ENCODE measurements at places on chromosomes 6 and 20.

DNA sequence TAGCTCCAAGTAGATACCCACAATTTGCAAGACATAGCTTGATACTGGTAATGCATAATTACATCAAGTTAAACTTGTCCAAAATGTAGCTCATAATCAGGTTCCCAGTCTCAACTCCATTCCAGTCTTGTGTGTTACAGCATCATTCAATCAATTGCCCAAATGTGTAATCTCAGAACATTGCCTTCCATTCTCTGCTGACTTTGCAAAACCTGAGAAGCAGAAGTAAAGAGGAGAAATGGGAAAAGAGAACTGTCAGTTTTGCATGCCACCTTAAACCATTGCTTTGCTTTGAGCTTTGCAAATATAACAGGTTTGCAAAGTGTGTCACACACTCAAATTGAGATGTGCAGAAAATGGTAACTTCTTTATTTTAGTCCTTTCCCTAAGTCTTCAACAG, 40.3 kb upstream of the CNKSR3 start:
- DNase-seq = no peak

GRCh38 chr20:47355489-47356219, 845 bp downstream of the ZMYND8 start:
- no peak for DNase-seq

DNA sequence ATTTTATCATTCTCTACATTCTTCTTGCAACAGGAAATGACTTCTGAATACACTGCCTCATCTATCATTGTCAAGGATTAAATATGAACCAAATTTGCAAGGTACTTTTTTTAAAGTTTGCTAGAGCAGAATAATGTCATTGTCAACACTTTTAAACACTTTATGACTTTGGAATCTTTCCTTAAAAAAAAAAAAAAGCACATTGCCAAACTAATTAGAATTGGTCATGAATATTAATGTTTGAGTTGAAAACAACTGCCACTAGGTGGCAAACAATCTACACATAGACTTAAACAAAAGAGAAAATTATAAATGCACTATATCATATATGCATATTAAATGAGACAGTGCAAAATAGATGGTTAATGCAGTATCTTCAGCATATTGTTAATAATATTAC, 32.5 kb upstream of the TMEM244 start:
- no peak for DNase-seq

GRCh38 chr20:50305636-50306477, 115.2 kb downstream of the CEBPB start:
- DNase-seq = no peak

GRCh38 chr6:119296036-119297035, 53.2 kb downstream of the MAN1A1 start:
- DNase-seq = no peak

- DNase-seq = peak; percentile 89
These were observed 38.2 kb downstream of the C6orf132 start for GRCh38 chr6:42104095-42104803.

GRCh38 chr6:118825661-118826060, 68.3 kb upstream of the ASF1A start:
- DNase-seq = no peak

GRCh38 chr6:44787254-44787834, 399.8 kb downstream of the CDC5L start:
- DNase-seq = no peak

GRCh38 chr6:134921276-134921675, 28.6 kb downstream of the ALDH8A1 start:
- no peak for DNase-seq

GRCh38 chr6:156306531-156306930, 470.6 kb upstream of the ARID1B start:
- no peak for DNase-seq

- no peak for DNase-seq
These were observed 29.8 kb upstream of the CCN2 start for GRCh38 chr6:131980791-131981623.

GRCh38 chr20:57620274-57620990, at the start of gene ZBP1:
TSS of gene ZBP1 (minus strand) at chr20:57620426. CDS start at chr20:57620295, 131 bp downstream.
- DNase-seq = peak; percentile 66

- no peak for DNase-seq
These were observed 56.3 kb downstream of the ZHX3 start for GRCh38 chr20:41261260-41261659.

- DNase-seq = no peak
These were observed 80.4 kb upstream of the RIPOR2 start for GRCh38 chr6:25016014-25016720.

DNA sequence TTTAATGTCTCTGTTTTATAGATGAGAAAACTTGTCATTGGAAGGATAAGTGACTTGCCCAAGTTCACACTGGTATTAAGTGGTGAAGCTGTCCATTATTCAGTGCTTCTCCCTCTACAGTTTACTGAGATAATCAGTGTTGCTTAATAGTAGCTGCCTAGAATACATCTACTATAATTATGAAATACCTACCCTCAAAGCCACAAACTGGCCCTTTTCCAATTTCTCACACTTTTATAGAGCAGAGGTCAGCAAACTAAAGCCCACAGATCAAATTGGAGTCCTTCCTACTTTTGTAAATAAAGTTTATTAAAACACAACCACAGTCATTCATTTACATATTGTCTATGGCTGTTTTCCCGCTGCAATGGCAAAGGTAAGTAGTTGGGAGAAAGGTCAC, 73.5 kb downstream of the EYS start:
- no peak for DNase-seq

- no peak for DNase-seq
These were observed 66.6 kb downstream of the BMP7 start for GRCh38 chr20:57199656-57200405.

GRCh38 chr6:90406957-90407356, 110.3 kb upstream of the BACH2 start:
- DNase-seq = no peak

- DNase-seq = no peak
These were observed 108.1 kb upstream of the SCP2D1 start for GRCh38 chr20:18705490-18705889.

- DNase-seq = no peak
These were observed 533.9 kb downstream of the TFAP2B start for GRCh38 chr6:51352506-51353029.

- DNase-seq = no peak
These were observed 96.7 kb downstream of the FYN start for GRCh38 chr6:111776236-111777221.

DNA sequence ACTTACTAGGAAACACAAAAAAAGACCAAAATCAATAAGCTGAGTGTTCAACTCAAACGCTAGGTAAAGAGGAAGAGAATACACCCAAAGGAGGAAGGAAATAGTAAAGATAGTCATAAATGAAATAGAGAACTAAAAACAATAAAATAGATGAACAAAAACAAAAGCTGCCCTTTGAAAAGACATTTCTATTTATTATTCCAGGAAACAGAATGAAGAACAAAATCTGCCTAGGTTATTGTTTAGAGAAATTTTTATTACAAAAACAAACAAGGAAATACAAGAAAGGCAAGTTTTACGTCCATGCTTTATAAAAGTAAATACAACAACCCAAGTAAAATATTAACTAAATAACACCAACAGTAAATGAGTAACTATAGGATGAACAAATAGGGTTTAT, 20.1 kb downstream of the HLA-DMB start:
- no peak for DNase-seq

DNA sequence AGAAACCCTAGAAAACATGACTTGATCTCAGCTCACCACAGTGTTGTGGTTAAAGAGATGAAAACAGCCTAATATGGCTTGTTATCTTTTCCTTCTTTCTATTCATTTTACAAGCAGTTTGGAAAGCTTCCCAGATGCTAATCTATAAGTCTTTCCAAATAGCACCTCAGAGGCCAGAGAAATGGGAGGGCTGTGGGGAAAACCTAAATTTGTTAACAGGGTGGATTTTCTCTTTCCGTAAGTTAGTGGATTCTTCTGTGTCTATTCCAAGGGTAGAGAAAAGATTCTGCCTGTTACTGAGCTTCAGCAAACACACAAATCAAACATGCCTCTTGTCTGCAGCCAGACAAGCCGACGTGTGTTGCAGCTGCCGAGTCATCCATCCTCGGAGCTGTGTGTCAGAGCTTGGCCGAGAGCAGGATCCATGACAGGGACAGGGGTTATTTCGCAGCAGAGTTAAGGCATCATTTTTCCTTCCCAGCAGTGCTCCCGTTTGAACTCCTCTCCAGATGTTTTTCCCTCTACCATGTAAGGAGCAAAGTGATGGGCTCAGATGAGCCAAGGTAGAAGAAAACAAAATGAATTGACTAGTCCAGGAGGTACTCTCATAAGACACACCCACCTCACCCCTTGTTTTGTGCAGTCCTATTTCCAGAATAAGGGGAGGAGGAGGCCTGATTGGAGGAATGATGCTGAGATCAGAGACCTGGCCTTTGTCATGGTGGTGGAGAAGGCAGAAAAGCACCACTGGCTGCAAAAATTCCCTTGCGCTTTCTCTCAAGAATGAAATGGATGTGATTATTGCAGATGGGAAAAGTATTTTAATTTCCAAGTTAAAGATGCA, 560.0 kb downstream of the C6orf118 start:
- no peak for DNase-seq

DNA sequence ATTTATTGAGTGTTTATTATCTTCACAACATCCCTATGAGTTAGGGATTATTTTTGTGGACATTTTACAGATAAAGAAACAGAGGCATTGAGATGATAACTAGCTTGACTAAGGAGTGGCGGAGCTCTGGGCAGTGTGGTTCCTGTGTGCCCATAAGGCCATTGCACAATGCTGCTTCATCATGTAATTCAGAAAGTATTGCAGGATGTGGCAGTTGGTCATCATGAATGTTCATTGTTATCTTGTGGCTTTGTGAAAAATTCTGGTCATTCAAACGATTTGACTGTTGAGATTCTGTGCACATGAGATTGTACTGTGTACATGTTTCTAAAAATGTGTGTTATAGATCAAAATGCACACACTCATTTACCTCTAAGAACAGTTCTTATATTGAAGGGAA, 150.8 kb downstream of the ESR1 start:
- no peak for DNase-seq

DNA sequence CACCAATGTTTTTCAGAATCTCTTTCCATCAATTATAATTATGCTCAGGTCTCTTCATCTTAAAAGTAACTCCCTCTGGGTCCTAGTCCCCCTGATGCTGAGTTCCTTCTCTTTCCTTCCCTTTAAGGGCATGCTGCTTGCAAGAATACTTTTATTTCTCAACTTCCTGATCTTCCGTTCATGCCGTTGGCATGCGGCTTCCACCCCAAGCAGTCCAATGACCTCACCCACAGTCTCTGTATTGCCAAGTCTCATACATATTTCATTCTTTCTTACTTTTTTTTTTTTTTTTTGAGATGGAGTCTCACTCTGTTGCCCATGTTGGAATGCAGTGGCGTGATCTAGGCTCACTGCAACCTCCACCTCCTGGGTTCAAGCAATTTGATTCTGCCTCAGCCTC, 83.5 kb downstream of the NDUFAF5 start:
- DNase-seq = no peak

DNA sequence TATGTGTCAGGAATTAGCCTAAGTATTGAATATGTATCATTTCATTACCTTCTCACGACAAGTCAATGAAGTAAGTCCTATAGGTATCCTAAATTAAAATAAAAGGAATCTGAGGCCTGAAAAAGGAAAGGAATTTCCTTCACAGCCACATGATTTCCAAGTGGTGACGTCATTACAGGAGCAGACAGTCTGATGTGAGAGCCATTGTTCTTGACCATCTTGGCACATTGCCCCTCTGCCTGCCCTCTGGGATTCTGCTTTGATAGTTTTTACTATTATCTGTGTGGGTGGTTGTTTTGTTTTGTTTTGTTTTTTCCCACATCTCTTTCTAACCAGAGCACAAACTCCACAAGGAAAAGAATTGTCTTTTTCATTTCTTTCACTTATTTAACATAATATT, 219.8 kb upstream of the UFL1 start:
- DNase-seq = no peak

DNA sequence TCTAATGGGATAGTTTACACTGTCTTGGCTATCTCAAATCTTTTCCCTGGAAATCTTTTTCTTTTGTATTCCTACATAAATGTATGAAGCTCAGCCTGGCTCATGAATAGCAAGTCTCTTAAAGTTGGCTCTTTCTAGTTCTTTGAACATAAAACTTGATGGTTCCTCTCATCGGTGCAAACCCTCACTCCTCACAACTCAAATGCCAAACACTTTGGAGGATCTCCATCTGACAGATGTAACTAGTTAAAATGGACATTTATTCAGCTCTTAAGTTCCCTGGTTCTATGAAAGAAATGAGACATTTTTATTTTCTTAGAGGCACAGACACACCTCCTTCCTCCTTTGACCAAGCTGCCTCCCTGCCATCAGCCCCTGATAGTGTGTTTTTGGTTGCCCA, 43.6 kb upstream of the IL17A start:
- no peak for DNase-seq

DNA sequence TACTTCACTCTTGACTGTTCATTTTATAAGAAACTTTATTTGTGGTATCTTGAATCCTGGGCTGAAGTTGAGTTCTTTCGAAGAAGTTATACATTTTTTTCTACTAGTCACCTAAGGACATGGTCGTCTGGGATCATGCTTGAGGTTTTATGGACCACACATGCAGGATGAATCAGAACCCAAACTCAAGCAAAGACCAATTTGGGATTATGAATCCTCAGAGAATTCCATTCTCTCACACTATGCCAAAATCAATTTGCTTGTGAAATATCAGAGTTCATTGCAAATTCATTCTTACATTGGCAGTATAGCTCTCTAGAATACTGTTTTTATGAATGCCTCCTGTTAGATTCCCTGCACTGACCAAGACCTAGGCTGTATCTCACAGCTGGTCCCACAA, 114.3 kb upstream of the HDAC2 start:
- no peak for DNase-seq

- no peak for DNase-seq
These were observed 161.5 kb downstream of the MYLK4 start for GRCh38 chr6:2589171-2589661.

DNA sequence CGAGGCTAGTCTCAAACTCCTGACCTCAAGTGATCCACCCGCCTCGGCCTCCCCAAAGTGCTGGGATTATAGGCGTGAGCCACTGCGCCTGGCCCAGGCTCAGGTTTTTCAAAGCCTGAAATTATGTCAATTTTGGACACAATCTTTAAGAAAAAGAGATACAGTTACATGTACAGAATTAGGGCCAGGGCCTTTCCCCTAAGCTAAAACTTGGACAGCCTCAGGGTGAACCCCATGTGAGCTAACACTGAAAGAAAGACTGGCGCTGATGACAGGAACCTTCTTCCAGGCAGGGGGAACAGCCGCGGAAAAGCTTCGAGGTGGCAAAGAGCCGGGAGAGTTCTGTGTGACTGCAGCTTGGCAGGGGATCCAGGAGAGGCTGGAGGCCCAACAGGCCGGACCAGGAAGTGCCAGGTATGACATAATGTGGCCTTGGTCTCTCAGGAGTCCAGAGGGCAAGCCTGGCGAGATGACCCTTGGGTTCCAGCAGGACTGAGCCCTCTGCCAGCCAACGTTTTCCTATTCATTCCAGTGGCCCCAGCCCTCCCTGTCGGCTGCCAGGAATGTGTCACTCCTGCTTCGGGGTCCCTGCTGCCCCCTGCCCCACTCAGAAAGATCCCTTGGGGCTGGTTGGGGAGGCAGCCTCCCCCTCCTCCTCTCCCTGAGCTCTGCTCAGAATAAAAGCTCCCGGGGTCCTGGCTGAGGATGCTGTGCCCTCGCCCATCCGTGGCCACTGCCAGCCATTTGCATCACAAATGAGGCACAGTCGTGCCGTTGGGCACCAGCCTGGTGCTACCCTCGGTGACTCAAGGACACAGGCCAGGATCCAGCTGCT, 37.3 kb downstream of the RBM38 start:
- no peak for DNase-seq
